ENCODE measurements at places on chromosomes 4 and X.

DNA sequence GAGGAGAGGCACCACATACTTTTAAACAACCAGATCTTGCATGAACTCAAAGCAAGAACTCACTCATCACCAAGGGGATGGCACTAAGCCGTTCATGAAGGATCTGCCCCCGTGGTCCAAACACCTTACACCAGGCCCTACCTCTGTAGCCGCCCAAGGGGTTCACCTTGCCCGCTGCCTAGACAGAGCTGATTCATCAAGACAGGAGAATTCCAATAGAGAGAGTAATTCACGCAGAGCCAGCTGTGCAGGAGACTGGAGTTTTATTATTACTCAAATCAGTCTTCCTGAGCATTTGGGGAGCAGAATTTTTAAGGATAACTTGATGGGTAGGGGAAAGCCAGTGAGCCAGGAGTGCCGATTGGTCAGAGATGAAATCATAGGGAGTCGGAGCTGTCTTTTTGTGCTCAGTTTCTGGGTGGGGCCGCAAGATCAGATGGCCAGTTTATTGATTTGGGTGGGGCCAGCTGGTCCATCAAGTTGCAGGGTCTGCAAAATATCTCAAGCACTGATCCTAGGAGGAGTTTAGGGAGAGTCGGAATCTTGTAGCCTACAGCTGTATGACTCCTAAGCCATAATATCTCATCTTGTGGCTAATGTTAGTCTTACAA is 364.7 kb downstream of the PCDH7 start:
- no peak for DNase-seq

- DNase-seq, result peak; percentile 65
These were observed 144.6 kb upstream of the NOCT start for GRCh38 chr4:138870737-138871554.

GRCh38 chr4:169557061-169557636 is 55.2 kb downstream of the NEK1 start:
- DNase-seq, result no peak

GRCh38 chr4:141711211-141711610 is 74.8 kb downstream of the IL15 start:
- no peak for DNase-seq

- no peak for DNase-seq
These were observed 166.7 kb downstream of the FAT4 start for GRCh38 chr4:125481334-125482045.

GRCh38 chr4:146236216-146236615 is 21.9 kb downstream of the REELD1 start:
- no peak for DNase-seq

GRCh38 chr4:166324321-166324720 is 451.3 kb downstream of the TLL1 start:
- DNase-seq, result peak; percentile 7

GRCh38 chr4:165294907-165295306 is 32.6 kb upstream of the MSMO1 start:
- DNase-seq, result peak; percentile 12

- DNase-seq, result no peak
These were observed 93.3 kb downstream of the TMEM47 start for GRCh38 chrX:34563804-34564203.

DNA sequence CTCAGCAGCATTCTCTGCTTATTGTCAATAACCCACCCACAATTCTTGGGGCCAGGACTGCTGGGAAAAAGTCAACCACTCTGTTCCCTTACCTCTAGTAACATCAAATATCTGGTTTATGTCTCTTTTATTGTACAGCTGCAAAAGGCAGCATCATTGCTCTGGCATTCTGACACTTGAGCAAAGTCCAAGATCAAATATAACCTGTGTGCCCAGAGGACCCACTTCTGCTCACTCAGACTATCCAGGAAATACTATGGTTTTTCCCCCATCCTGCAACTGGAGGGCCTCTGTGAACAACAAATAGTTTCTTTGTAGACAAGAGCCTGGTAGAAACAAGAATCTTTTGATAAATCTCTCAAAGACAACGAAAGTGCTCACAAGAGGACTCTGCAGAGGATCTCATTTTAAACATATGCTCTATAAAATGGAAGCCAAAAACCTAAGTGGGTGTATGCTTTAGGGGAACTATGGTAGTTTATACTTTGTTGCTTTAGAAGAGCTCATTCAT is 154.7 kb downstream of the RAB28 start:
- DNase-seq, result no peak

DNA sequence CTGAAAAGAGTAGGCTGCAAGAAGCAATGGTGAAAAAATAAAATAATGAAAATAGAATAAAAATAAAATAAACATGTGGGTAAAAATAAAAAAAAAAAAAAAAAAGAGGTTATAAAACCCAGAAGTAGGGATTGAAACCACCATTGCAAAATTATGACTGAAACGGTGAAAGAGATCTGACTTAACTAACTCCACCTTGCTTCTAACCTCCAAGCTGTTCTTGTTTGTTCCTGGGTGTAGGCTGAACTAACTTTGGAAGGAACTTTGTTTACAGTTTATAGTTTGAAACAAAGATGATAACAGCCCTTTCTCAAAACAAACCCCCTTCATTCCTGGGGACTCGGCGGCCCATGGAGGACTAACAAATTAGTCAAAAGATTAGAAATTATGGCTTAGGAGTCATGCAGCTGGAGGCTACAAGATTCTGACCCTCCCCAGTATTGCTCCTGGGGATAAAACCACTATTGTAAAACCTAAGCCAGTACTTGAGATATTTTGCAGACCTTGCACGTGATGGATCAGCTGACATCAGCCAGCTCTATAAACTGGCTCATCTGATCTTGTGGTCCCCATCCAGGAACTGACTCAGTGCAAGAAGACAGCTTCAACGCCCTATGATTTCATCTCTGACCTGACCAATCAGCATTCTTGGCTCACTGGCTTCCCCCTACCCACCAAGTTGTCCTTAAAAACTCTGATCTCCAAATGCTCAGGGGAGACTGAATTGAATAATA is 30.4 kb downstream of the DDX60L start:
- DNase-seq, result peak; percentile 63

DNA sequence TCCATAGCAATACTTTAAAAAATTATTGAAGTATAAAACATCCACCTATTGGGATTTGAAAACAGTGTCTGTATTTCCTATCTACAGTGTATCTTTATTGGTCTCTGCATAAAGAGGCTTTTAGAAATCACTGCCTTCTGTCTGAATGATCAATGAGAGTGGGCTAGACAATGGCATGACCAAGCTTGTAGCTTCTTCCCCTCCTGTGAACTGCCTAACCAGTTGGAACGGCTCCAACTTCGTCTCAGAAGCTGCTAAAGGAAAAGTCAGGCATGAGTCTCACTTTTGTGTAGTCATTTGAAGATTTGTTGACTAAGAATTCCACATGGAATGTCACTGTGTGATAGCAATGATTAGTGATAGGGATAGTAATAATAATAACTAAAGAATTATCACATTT is 64.2 kb downstream of the INTS12 start:
- DNase-seq, result no peak

GRCh38 chrX:145484740-145485139 is 237.4 kb downstream of the SPANXN1 start:
- DNase-seq, result no peak

- DNase-seq, result no peak
These were observed 21.7 kb upstream of the DCLK2 start for GRCh38 chr4:150056569-150056968.

DNA sequence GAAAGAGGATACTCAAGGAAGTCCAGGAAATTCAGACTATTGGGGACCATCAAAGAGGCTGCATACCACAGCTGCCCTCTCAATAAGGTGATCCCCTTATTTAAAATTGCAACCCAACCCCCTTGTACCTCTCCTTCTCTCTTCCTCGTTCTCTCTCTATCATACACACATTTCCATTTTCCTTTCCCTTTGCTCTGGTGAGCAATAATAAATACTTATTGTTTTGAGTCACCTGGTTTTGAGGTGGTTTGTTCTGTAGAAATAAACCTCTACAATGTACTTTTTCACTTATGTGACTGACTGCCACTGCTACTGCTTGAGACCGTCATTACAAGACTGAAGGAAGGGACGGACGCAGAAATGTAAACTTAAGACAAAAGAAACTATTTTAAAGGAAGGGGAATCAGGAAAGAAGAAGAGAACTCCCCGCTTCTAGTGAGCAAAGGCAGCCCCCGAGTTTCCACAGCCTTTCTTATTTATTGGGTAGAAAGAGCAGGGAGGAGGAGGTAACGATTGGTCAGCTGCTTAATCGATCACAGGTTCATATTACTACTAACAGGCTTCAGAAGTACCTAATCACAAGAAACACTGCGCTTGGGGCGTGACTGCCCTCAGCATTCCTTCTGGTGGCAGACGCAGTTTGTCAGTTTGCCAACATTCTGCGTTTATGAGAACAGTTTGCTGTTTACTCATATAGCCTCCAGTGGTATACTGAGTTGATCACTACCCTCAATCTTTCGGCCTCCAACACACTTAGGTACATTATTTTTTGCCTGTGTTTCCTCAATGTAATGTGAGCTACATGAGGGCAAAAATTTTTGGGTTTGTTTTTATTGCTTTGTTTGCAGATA is 16.9 kb upstream of the TMEM165 start:
- no peak for DNase-seq

GRCh38 chr4:155889031-155889793 is 14.3 kb upstream of the TDO2 start:
- no peak for DNase-seq

DNA sequence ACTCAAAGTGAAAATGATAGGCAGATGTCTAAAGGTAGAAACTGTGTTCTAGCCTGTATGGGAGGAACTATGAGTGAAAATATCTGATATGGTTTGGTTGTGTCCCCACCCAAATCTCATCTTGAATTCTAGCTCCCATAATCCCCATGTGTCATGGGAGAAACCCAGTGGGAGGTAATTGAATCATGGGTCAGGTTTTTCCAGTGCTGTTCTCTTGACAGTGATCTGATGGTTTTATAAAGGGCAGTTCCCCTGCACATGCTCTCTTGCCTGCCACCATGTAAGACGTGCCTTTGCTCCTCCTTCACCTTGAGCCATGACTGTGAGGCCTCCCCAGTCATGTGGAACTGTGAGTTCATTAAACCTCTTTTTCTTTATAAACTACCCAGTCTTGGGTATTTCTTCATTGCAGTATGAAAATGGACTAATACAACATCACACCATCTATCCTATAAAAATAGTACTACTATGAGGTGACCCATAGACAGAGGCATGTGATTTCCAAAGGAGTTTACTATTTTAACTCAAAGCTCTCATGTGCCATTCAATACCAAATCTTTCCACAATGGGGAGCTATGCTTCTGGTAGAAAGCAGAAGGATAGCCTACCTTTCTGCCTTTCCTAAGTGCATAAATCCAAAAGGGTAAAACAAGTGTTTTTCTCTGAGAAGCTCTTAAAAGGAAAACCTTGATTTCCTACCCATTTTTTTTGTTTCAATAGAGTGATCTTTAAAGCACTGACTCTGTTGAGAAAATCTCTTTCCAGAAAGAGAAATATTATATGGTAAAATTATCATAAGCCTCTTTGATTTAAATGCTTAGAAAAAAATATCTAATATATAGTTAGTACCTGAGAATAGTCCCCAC is 38.8 kb downstream of the SEC31A start:
- DNase-seq, result peak; percentile 45

DNA sequence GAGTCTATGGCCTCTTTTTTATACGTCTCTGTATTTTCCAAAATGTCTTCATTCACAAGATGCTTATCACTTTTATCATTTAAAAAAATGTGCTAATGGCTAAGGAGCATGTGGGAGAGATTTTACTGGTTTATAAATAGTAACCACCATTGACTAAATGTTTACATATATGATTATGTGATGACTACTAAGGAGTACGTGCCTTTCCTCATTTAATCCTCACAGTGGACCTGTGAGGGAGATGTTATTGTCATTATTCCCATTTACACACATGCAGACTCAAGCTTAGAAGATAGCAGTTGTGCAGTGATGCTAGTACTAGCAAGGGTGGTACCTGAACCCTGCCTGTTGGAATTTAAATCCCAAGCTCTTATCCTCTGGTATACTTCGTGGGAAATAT is 2.4 kb downstream of the SRD5A3 start:
- DNase-seq, result no peak

- DNase-seq, result no peak
These were observed 9.7 kb upstream of the DCUN1D4 start for GRCh38 chr4:51833236-51833635.

DNA sequence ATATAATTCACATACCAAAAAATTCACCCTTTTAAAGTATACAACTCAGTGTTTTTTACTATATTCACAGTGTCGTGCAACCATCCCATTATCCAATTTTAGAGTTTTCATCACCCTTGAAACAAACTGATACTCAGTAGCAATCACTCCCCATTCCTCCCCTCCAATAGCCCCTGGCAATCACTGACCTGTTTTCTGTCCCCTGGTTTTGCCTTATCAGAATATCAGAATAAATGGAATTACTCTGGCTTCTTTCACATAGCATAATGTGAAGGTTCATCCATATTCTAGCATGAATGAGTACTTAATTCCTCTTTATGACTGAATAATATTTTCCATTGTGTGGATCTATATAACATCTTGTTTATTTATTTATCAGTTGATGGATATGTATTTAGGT is 153.2 kb downstream of the AASDH start:
- no peak for DNase-seq

DNA sequence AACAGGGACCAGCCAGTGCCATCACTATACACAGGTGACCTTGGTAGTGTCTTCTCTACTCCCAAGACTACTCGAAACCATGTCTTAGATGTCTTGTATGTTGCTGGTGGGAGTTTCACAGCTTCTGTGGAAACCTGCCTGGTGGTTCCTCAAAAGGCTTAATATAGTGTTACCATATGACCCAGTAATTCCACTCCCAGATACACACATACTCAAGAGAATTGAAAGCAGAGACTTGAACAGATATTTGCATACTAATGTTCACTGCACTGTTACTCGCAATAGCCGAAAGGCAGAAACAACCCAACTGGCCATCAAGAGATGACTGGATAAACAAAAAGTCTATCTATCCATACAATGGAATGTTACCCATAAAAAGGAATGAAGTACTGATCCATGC is 3.1 kb downstream of the TFDP3 start:
- DNase-seq, result no peak

DNA sequence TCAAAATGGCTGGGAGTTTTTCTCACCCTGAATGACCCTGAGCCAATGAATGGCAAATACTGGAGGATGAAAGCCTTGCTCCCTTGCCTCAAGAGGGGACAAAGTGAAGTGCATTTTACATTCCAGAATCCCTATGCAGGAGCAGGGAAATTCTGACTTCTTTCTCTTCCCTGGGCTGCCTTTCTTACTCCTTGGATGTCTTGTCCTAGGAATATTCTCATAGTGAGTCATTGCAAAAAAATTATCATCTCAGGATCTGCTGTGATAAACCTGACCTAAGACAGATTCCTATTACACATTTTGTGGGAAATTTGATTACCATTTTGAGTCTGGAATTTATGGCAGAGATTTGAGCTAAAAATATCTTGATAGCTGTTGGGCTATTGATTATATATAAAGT is 199.9 kb downstream of the TMA16 start:
- DNase-seq, result no peak

- DNase-seq, result no peak
These were observed 154.8 kb upstream of the SLIT2 start for GRCh38 chr4:20096911-20097310.
